Hematopoietic multipotent progenitor cell treated with erythropoietin and hydrocortisone succinate and interleukin-3 and kit ligand, for 8 days (in vitro differentiated cells): ENCODE measurements at places on chromosomes 7 and 10.
A peak's percentile ranks its signal among the peaks of the same experiment; 100 is the strongest.

- no peak for DNase-seq
Observed at GRCh38 chr10:75068523-75068922, 42.9 kb upstream of the SAMD8 start.

GRCh38 chr7:150665896-150666295 lies 19.6 kb upstream of the GIMAP2 start:
- DNase-seq, result no peak

DNA sequence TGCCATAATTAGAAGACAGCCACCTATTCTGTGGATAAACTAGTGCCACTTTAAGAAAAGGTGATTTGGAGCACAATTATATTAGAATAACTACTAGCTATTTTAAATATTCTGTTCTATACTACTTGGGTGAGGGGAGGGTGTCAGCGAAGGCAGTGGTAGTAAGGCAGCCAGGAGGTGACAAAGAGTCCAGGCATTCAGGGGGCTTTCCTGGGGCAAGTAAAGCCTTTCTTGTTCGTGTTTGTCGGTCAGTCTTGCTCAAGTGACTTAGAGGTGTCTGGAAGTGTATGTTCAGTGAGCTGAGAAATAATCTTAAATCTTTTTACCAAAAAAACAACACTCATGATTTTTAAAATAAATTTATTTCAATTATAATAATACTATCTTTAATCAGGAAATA lies 34.4 kb downstream of the ADD3 start:
- no peak for DNase-seq

DNA sequence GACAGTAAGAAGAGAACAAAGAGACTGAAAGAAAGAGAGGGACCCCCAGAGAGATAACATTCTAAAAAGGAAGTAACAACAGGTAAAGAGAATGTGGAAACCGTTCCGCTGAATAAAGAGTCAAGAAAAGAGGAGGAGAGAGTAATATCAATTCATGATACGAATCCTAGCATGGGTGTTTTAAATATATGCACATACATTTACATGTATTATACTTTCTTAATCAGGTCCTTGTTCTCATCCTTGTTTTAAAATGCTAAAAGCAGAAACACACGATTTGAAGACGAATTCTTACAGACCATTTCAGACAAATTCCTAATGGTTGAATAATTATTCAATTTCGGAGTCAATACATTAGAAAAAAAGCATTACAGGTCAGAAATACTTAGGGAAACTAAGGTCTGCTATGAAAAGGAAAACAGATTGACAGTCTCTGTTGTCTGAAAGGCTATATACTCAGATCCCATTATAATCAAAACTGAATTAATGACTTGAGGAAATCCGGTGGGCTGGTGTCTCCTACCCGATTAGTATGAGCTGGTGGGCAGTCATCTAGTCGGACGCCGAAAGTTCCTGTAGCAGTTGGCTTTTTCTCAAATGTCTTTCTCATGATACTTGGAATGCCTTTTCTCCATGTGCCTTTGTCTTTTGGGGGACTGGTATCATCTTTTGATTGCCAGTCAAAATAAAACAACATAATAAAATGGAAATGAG lies 127.3 kb downstream of the ARHGAP21 start:
- no peak for DNase-seq

DNA sequence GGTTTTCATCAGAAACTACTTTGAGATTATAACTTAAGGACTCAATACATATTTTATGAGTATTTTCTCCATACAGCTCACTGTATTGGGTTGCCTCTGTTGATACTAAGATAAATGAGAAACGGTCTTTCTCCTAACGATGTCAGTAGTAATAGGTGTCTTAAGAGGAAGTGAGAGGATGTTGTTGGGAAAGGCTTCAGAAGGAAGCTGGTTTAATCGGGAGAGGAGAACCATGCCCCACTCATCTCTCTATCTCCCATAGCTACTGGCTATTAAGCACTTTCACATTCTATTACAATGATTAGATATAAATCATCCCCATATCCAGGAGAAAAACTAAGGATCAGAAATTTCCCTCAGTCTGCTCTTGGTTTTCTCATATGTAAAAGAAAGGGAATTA lies 2.0 kb downstream of the CLEC5A start:
- DNase-seq, result no peak

DNA sequence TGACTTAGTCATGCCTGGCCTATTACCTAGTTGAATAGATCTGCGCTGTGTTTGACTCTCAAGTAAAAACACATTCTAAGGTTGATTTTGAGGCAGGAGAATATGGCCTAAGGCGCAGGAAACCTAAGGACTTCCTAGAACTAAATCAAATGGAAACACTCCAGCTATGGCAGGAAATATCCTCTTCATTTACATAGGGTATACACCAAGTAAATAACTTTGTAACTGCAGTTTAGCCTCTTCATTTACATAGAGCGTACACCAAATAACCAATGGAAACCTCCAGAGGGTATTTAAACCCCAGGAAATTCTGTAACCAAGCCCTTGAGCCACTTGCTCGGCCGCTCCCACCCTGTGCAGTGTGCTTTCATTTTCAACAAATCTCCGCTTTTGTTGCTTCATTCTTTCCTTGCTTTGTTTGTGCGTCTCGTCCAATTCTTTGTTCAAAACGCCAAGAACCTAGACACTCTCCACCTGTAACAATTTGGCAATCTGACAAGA lies 35.6 kb upstream of the XRCC2 start:
- no peak for DNase-seq

DNA sequence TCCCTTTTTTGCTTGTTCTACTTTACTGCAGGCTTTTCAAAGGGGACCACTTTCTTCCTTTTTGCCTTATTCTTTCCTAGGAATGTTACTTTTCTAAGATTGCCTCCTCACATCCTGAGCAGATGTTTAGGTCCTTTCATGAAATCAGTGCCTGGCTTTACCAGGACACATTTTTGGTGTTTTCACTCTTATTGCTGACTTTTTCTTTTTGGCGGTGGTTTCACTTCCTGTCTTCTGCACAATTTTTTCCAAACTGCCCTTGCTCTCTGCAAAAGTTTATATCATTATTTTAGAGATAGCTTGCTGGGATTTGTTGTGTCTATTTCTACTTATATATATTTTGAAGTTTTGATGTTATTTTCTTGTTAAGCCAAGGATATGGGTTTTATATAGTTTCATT lies 332.2 kb upstream of the MTPN start:
- no peak for DNase-seq

GRCh38 chr10:113284635-113285034 lies 268.2 kb upstream of the HABP2 start:
- DNase-seq, result no peak

DNA sequence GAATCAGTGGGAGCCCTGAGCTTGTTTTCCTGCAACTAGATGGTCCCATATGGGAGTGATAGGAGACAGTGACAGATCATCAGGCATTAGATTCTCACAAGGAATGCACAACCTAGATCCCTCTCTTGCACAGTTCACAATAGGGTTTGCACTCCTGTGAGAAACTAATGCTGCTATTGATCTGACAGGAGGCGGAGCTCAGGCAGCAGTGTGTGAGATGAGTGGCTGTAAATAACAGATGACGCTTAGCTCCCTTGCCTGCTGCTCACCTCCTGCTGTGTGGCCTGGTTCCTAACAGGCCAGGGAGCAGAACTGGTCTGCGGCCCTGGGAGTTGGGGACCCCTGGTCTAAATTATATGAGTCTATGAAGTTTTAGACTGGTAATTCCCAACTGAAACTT lies 3.9 kb downstream of the MIOS start:
- no peak for DNase-seq

DNA sequence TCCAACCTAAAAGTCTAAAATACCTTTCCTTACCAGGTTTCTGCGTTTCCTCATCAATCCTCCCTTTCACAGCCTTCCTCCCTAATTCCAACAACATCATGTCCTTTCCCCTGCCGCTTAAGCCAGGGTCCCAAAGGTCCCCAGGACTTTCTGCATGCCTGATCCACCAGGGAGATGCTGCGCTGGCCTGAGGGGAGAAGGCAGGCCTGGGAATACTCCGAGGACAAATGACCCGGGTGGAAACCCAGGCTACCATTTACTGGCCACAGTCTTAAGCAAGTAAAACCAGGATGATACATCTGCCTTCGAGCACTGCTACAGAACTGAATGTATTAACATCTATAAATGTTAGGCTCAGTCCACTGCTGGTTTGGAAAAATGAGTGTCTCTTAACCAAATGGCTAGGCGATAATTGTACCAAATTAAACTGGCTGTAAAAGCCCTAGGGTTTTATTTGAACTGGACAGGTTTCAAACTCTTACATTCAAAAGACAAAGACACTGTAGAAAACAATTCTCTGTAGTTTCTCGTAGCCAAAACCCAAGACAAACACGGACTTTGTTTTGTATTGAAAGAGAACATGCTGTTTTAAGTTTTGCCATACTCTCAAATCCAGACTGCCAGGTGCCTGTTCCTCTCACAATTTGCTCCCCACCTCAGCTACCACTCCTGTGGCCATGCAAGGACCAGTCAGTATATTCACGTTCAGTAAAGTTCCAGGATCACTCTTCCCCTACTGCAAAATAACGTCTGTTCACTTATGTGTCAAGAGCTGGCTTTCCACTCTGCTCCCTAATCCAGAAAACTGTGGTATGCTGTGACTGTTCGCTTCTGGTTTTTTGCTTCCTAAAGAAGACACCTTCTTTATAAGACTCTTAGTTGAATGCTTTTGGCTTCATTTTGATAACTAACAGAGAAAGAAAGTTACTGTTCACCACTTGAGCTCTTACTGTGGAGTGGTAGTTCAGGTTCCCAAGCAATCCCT lies 145.7 kb downstream of the RNF216 start:
- DNase-seq, result no peak

GRCh38 chr7:23468526-23469149 lies 1.7 kb downstream of the IGF2BP3 start:
- DNase-seq, result no peak

GRCh38 chr7:36112969-36113368 lies 40.1 kb upstream of the EEPD1 start:
- DNase-seq, result no peak

GRCh38 chr7:46450425-46450824 lies 529.4 kb upstream of the IGFBP3 start:
- DNase-seq, result no peak

- DNase-seq, result peak; percentile 51
Observed at GRCh38 chr10:116521424-116522290, 24.1 kb upstream of the PNLIP start.

GRCh38 chr10:5538446-5538845 lies 13.7 kb downstream of the CALML3 start:
- DNase-seq, result no peak

- DNase-seq, result no peak
Observed at GRCh38 chr7:23713285-23714149, 3.5 kb downstream of the STK31 start.

DNA sequence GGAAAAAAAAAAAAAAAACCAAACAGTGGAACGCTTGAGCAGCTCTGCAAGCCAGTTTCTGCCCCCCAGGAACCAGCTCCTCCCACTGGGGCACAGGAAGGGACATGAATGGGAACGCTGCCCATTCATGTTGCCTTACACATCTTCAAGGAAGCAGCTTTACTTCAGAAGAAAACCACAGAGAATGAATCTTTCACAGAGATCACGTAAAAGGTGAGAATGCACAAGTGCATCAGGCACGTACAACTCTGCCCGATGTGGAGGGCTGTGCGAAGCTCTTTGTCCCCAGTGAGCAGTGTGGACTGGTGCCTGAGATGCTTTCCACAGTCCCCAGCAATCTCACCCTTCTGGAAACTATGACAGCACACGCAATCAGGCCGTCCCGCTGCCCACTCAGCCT lies 106.2 kb downstream of the DLG5 start:
- no peak for DNase-seq

DNA sequence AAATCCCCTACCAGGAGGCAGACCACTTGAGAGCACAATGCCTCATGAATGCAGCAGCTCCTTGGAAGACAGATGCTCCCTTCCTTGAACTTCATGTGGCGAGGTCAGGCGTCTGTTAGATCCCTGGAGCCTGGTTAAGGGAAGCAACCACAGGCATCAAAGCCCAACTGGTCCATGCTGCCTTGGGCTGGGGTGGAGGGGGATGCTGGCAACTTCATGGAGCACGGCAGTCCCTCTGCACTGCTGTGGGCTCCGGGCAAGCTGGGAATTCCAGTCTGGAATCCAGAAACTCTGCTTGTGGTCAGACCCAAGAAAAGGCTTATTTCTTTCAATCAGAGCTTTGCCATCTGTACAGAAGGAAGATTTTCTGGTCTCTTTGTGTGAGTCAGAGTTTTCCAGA lies 130.4 kb downstream of the PFKFB3 start:
- DNase-seq, result no peak

DNA sequence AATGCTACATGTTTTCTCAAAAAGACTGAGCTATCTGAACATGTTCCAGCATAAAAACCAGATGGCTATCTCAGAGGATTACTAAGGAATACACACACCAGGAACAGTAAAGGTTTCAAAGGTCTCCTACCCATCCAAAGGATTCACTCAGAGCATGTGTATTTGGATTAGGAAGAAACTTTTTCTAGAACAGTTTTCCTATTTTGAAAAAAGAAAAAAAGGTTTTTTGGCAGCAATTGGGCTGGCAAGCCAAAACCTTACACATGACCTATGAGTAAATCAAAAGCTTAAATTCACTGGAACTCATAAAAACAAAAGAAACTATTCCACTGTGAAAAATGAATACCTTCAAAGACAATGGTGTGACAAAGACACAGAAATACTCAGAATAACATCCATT lies 9.6 kb downstream of the TPK1 start:
- no peak for DNase-seq

DNA sequence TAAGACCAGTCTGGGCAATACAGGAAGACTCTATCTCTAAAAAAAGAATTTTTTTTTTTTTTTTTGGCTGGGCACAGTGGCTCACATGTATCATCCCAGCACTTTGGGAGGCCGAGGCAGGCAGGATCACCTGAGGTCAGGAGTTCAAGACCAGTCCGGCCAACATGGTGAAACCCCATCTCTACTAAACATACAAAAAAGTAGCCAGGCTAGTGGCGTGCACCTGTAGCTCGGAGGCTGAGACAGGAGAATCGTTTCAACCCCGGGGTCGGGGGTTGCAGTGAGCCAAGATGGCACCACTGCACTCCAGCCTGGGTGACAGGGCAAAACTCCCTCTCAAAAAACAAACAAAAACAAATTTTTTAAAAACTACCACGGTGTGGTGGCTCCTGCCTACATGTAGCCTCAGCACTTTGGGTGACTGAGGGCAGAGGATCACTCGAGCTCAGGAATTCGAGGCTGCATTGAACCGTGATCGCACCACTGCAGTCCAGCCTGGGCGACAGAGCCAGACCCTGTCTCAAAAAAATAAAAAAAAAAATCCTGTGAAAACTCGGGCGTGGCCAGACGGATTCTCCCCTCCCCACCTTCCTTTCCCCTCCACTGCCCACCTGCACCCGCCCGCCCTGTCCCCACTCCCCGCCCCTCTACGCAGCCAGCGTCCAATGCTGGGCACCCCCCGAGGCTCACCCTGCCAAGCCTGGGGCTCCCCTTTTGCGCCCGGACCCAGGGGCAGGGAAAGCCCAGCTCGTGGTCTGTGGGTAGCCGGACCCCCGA lies 745 bp upstream of the ORAI2 start:
- no peak for DNase-seq

DNA sequence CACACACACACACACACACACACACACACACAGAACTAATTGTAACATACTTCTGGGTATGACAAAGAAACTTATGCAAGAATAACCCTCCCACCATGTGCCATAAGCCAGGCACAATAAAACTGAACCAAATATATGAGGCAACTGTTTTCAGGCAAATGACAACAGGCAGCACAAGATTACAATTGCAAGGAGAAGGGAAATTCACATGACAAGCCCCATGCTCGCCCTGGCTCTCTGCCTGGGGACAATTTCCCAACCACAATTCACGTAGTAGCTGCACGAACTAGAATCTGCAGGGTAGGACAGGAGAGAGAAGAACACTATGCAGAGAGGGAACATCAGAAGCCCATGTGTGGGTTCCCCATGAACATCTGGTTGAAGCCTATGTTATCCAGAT lies 143.3 kb downstream of the CALN1 start:
- DNase-seq, result no peak
